ENCODE measurements at places on chromosomes 7 and 10. TPM values are rescaled to one million over a fixed set of nuclear protein-coding genes. Genes with fewer than 3 reads are reported as not detected.

Gene OR9A2
- not detected for total RNA-seq

Gene PALS2
- total RNA-seq: 18.5 TPM

Gene OGDHL
- total RNA-seq: 0.23 TPM

Gene ASIC3
- total RNA-seq: 4.3 TPM

Gene TMEM273
- total RNA-seq: not detected

Gene MMS19
- total RNA-seq: 51.0 TPM

Gene LIPK
- total RNA-seq: not detected

Gene COL28A1
- 0.53 TPM for total RNA-seq

Gene NUDCD3
- total RNA-seq: 62.9 TPM

Gene HOXA3
- total RNA-seq: 10.2 TPM

Gene UPK3BL2
- 3.8 TPM for total RNA-seq

Gene AZGP1
- not detected for total RNA-seq

Gene GIMAP5
- total RNA-seq: not detected

Gene CYP26C1
- not detected for total RNA-seq

Gene TAS2R4
- 0.15 TPM for total RNA-seq

Gene CPN1
- total RNA-seq: 0.24 TPM

Data from A549 treated with CORT108297 at 1 μM for 4 hours (cell line).